ENCODE measurements at places on chromosomes 3 and 15.

DNA sequence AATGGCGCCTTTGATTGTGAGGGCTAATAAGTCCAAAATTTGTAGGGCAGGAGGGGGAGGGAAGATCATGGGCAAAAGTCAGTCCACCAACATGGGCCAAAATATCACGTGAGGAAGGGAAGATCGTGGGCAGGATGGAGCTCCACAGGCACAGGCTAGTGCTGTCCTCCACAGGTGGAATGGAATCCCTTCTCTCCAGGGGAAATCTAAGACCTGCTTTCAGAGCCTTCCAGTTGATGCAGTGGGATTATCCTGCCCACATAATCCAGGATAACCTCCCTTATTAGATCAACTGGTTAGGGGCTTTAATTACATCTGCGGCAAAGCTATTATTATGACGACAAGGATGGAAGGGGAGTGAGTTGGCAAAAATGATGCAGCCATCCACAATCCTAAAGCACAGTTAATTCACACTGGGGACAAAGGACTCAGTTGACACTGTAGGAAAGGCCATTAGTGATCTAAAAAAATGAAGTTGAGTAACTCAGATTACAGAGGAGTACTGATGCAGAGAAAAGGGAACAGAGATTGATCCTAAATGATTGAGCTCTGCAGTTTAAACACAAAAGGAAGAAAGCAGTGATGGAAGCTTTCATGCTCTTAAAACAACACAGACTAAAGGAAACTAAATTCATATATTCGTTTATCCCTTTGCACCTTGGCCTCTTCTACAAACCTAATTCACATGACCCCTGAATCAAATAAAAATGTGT is 159.8 kb downstream of the AKAP13 start:
- DNase-seq = no peak

DNA sequence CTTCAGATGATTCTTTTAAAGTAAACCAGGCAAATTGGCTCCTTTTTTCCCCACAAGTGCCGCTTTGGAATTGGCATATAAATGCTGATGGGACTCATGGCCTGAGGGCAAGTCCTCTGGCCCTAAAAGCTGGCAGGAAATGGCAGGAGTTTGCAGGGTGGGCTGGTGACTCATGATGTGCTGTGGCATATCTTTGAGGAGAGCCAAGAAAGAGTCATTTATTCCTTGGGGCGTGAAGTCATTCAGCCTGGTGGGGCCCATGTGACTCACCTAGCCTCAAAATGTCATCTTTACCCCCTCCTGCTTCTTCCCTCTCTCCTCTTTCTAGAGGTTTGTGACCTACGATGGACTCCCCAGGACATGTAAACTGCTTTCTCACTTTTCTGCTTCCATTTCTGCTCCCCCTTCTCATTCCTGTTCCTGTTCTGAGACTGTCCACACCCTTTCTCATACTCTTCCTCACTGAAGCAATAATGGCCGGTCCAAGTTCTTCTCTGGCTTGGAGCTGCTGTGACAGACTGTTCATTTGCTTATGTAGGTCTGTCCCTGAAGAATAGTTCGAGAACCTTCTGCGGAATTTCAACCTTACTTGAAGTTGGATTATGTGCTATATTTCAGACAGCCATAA is 326.1 kb downstream of the SATB1 start:
- no peak for DNase-seq

DNA sequence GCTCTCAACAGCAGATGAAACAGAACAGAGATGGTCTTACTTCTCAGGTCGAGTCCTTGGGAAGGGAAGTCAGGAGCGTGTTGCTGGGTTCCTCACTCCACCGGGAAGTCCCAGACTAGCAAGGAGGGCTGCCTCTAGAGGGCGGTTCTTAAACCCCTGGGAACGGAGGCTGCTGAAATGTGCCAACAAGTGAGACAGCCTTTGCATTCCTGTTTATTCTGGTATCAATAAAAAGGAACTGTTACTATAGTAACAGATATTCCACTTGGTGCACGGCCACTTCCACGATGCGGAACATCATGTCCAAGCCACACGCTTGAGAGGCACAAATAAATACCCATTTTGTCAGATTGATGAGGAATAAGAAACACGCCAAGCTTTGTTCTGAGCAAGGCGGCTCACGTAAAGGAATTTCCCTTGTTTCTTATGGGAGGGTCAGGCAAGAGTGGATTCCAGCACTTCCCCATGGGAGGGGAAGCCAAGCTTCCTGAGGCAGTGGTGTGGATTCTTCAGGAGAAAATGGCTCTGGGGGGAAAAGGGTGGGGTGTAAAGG is at the start of gene FAM107A:
TSS of gene FAM107A (minus strand) at position 123 of the 553 bp plus-strand sequence. CDS start 7,531 bp downstream, outside the sequence.
- no peak for DNase-seq

- DNase-seq = no peak
Measured at GRCh38 chr3:123481071-123481470, 32.2 kb upstream of the ADCY5 start.

GRCh38 chr3:20225769-20226168 is 39.8 kb upstream of the SGO1 start:
- no peak for DNase-seq

- DNase-seq = no peak
Measured at GRCh38 chr3:194504146-194504545, 17.3 kb upstream of the ATP13A3 start.

GRCh38 chr15:58377193-58377592 is 54.6 kb upstream of the LIPC start:
- DNase-seq = no peak

- DNase-seq = no peak
Measured at GRCh38 chr3:46429671-46430070, 22.6 kb downstream of the CCRL2 start.

DNA sequence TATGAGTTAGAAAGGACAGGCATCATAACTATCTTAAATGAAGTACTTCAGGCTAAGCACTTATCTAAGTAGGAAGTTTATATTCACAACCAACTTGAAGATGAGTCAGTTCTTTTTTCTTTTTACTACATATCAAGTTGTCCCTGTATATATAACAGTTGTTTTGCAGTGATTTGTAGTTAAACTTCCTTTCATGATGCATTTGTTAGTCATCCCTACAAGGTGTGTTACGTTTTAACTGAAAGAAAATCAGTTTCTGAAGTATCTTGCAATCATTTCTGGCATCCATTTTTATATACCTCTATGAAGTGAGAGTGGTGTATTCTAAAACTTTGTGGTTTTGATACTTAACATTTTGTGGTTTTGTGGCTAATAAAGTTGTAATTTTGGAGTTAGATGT is 46.1 kb downstream of the ZFAND6 start:
- DNase-seq = no peak

GRCh38 chr3:54557538-54558428 is 370.1 kb downstream of the LRTM1 start:
- DNase-seq = no peak

- DNase-seq = no peak
Measured at GRCh38 chr15:39756806-39757522, 25.7 kb downstream of the FSIP1 start.

DNA sequence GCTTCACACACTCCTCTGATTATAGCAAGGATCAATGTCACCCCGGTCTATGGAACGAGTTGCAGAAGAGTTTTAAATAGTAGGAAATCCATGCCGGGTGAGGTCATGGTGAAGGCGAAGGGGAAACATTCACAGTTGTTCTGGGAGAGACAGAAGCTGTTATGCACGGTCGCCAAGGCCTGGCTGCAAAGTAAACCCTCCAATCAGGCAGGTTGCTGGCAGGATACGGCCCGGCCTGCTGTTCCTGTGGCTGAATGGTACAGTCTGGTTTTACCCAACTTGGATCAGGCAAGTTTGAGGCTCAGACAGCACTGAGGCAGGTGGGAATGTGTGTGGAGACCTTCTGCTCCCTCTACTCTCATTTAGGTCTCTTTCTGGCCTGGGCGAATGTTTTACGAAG is 45.3 kb upstream of the ATP2B2 start:
- DNase-seq = no peak

DNA sequence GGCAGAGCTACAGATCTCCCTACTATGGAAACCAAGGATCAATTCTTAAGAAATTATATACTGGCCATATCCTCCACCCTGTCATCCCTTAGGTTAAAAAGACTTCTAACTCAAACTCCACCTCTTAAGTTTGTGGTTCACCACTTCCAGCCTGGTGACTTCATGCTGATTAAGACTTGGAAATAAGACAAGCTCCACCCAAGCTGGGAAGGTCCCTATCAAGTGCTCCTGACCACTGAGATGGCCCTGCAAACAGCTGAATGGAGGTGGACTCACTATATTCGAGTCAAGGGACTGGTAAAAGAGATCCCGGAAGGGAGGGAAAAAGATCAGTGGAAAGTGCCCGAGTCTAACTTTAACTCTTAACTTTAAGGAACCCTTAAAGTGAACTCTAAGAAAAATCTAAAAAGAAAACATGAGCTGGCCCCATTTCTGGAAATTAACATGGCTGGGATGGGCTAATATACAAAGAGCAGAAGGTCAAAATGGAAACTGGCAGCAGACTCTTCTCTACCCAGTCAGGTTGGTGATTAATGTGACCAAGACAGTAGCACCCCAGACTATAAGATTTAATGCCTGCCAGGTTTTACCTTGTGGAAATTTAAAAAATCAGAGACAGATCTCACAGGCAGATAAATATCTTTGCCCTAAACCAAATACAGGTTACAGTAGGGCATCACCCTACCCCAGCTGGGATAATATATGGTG is 43.9 kb downstream of the PPCDC start:
- no peak for DNase-seq

GRCh38 chr3:183300996-183301562 is 48.0 kb downstream of the B3GNT5 start:
- no peak for DNase-seq

DNA sequence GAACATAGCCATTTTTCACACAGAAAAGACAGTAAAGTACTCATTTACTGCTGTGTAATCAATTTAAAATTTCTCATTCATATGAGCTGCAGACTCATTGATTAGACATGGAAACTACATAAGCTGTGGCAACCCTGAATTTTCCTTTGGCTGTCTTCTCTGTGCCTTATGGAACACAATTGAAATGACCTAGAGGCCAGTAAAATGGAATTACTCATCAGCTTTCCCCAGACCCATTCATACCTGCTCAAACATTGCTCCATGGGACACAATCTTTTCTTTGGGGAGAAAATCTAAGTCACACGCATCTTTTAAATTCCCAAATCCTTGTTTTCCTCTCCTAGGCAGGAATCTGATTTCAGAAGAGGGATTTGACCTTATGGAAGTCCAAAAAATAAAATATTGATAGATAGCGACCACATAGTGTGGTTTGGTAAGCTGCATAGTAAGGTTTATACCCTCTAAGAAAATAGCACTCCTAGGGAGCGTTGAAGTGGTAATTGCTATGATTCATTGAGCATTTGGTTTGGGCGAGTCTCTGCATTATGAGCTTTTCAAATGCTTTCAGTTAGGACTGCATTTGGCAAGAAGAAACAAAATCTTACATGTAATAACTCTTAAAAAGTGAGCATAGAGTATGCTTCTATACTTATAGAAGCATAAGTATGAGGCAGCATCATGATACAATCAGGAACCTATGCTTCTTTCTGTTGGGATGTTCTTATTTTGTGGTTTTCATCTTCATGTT is 243.4 kb upstream of the GADL1 start:
- DNase-seq = no peak

DNA sequence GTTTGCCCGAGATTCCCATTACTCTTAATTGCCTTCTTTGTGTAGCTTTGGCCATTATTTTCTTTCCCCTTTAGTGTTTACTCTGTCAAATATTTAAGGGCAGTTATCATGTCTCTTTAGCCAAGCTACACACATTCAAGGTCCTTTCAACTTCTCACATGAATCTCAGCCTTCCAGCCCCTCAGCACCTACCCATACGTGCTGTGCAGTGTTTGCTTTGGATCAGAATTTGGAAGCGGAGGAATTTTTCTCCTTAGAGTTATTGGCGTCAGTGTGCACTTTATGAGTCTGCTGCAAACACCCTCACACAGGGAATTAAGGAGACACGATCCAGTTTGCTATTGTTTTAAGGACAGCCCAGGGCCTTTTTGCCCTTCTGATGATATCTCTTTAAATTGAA is 231.6 kb downstream of the CACNA2D3 start:
- no peak for DNase-seq

DNA sequence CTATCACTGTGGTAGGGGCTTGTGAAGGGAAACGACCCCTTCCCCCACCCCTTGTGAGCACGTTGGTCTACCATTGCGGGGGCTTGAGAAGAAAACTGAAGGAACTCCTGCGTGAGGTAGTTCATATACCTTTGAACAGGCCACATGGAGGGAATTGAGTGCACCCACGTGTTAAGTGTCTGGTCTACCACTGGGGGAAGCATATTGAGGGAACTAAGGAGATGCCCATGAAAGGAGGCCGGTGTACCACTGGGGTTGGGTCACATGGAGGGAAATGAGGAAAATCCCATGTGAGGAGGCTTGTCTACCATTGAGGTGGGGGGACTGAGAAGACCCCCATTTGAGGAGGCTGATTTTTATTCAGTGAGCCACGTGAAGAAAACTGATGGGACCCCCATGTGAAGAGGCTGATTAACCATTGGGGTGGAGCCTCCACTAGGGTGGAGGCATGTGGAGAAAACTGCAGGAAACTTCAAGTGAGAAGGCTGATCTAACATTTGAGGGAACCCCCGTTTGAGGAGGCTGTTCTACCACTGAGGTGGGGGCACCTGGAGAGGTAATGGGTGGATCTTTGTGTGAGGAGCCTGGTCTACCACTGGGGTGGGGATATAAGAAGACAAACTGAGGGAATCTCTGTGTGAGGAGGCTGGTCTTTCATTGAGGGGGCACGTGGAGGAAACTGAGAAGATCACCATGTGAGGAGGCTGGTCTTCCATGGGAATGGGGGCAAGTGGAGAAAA is 163.2 kb downstream of the FBLN2 start:
- DNase-seq = no peak

DNA sequence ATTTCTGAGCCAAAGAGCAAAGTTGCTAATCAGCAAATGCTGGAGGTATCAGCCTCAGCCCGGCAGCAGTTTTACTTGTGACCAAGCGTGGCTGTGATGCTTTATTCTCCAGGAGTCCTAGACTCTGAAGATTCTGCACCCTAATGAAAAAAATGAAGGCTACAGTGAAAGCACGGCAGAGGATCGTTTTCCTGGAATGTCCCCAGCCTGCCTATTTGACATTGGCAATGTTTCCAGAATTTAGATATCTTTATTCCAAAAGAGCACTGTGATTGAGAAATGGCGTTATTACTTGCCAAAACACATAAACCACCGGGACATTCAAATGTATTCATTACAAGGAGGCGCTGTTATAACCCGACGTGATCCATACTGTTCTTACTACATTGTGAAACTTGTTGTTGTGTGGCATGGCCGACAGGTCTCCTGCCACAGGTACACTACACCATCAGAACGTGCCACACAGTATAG is 263.8 kb downstream of the SLCO3A1 start:
- no peak for DNase-seq

DNA sequence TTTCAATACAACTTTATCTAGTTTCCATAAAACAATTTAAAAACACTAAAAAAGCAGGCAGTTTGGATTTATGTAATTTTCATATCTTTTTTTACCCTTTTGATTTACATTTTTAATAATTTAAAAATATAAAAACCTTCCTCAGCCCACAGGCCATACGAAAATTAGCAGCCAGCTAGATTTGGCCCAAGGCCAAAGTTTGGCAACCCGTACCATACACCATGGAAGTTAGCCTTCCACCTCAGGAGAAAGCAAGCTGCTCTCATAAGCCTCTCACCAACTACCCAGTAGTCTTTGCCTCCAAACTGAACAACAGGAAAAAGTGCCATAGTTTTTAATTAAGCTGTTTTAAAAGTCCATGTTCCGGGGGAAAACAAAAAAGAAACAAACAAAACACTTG is 107.3 kb upstream of the TRIM42 start:
- DNase-seq = no peak

Measured in activated naive CD4-positive, alpha-beta T cell (primary cell).